ENCODE measurements at places on chromosomes 3 and 15.

- peak; percentile 11 for DNase-seq
Measured at GRCh38 chr15:68364028-68364659, 67.8 kb downstream of the ITGA11 start.

- DNase-seq = no peak
Measured at GRCh38 chr3:35413483-35413882, 225.8 kb upstream of the ARPP21 start.

DNA sequence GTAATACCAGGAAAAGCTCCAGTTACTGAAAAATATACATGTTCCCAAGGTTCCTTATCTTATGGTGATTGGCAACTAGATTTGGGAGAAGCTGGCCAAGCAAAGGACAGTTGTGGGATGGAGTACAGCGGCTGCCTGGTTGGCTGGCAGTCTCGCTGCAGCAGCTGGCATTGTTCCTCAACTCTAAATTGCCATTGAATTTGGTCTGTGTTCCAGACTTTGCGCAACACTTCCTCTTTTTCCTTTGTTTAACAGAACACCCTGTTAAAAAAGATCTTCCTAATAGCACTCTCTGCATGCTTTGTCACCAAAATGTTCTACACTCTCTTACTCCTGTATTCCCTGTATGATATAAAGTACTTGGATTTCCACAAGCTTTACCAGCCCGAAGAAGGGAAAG lies 420.6 kb upstream of the RBMS3 start:
- no peak for DNase-seq

GRCh38 chr15:91021516-91022074 lies 799 bp downstream of the VPS33B start:
- DNase-seq = peak; percentile 33

- no peak for DNase-seq
Measured at GRCh38 chr3:194098081-194098842, 37.7 kb upstream of the HES1 start.

DNA sequence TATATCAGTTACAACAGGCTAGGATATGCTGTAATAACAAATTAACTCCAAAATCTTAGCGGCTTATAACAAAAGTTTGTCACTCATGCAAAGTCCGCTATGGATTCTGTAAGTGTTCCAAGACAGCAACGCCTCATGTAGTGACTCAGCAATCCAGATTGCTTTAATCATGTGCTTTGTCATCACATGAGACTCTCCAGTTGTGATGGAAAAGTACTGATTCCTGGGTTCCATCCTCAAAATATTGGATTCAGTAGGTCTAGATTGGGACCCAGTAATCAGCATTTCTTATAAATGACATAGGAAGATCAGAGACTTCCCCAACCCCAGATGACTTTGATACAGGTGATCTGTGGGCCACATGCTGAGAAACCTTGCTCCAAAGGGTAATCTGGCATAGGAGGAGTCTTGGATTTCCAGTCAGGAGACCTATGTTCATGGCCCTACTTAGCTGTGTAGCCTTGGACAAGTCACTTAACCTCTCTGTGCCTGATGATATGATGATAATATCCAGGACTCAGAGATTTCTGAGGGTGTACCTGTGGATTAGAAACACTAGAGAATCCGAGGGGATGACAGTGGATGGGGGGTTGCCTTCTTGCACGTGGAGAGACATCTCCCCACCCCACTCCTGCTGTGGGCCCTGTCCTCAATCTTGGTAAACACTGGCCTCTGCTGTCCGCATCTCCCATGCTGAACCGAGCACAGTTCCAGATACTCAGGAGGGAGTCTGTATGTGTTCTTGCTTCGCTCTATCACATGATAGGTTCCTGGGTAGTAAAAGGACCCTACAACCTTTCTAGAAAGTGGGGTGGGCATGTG lies 65.5 kb downstream of the CORO2B start:
- DNase-seq = peak; percentile 78

DNA sequence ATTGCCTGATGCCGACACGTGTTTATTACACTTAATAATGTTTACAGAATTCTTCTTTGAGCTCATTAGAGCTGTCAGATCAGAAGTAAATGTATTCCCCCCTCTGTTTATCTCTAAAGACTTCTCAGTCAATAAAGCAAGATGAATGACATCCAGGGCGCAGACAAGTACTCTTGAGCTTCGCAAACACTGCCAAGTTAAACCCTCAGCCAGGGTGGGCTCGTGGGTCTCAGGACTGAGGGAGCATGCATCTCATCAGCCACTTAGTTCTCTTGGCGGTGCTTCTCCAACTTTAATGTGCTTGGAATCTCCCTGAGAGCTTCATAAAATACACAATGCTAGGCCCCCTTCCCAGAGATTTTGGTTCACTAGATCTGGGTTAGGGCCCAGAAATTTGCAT lies 333.9 kb upstream of the THRB start:
- DNase-seq = no peak

GRCh38 chr3:139123377-139124095 lies 78.8 kb upstream of the PRR23C start:
- DNase-seq = no peak

GRCh38 chr3:155037508-155038202 lies 42.5 kb upstream of the MME start:
- no peak for DNase-seq

DNA sequence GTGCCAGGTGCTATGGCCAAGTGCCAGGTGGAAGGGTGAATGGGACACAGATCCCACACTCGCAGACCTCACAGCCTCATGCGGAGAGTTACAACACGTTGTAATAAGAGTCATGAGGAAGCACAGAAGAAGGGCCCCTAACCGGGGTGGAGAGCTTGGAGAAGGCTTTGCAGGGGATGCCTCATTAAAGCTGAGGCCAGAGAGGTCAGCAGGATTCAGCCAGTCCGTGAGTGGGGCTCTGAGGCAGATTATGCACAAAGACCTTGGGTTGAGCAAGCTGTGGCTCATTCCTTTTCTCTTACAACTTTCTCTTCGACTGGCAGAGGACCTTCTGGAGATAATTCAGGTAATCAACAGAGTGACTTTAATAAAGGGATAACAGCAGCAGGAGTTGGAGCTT lies 65.3 kb upstream of the SNRK start:
- no peak for DNase-seq

DNA sequence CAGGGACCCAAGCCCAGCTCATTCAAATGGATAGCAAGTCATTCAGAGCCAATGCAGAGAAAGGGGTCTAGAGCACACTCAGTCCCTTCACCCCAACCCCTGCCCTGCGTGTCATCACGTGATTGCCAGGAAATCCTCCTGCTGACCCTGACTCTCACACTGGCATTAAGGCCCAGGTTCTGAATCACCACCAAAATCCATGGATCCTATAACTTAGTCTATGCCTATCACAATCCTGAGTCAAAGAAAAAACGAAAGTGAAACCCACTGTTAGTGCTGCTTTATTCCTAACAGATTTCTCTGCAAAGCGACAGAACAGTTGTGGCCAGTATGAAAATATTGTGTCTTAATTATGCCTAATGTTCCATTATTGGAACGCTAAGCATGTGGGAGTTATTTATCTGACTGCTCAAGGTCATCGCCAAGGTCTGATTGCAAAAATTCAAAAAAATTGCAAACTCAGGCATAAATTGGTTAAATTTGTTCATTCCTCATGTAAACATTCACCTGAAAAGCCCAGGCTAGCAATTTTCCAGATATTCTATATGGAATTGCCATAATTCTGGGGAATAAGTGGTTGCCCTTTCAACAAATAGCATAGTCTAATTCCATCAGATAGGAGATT lies 108.7 kb upstream of the EIF1B start:
- peak; percentile 23 for DNase-seq

DNA sequence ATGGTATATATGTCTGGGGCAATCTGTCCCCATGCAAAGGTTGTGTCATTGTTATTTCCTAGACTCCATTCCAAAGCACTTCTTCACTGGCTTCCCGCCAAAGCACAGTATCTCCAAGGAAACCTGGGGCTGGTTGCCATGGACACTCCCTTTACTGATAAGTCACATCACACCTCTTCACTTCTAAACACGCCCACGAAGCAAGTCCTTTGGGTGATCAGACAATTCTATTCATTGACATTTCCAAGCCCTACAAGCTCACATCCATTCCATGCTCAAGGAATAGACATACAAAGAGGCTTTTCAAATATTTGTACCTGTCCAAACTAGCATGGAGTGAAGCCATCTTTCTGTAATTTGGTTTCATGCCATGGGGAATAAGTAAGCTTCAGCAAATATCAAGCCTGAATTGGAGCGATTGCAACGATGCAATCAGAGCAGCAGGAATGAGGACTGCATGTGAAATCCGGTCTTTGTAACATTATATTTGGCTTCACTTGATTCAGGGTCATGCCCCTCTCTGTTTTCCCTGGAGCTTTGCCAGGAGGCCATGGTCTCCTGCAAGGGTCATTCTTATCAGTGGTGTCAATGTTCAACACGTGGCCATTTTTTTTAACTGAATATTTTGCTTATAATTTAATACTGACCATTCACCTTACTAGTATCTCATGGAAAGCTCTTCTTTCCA lies 201.6 kb upstream of the TMC3 start:
- DNase-seq = peak; percentile 0

- DNase-seq = peak; percentile 56
Measured at GRCh38 chr15:90201130-90201943, at the start of gene SEMA4B. Gene SEMA4B, plus strand, starts transcription at chr15:90201330. Its CDS starts 249 bp downstream, at chr15:90201579.

- peak; percentile 0 for DNase-seq
Measured at GRCh38 chr3:22887664-22888291, 315.3 kb upstream of the UBE2E2 start.

- DNase-seq = no peak
Measured at GRCh38 chr3:32862247-32862935, 44.6 kb downstream of the TRIM71 start.
